ENCODE measurements at places on chromosomes 7 and 10. TPM values are rescaled to one million over a fixed set of nuclear protein-coding genes. Genes with fewer than 3 reads are reported as not detected.

Gene PRXL2A
- total RNA-seq: 58.3 TPM

Gene EVX1
- total RNA-seq: not detected

Gene PNLIPRP2
- total RNA-seq: not detected

Gene CCDC146
- 11.1 TPM for total RNA-seq

Gene ITGA8
- 64.9 TPM for total RNA-seq

Gene MYL10
- 8.8 TPM for total RNA-seq

Gene HILPDA
- total RNA-seq: 61.0 TPM

Gene FFAR4
- total RNA-seq: 0.23 TPM

Gene VWA2
- total RNA-seq: 3.0 TPM
